ENCODE measurements at places on chromosomes 5 and 9.
A peak's percentile ranks its signal among the peaks of the same experiment; 100 is the strongest.

DNA sequence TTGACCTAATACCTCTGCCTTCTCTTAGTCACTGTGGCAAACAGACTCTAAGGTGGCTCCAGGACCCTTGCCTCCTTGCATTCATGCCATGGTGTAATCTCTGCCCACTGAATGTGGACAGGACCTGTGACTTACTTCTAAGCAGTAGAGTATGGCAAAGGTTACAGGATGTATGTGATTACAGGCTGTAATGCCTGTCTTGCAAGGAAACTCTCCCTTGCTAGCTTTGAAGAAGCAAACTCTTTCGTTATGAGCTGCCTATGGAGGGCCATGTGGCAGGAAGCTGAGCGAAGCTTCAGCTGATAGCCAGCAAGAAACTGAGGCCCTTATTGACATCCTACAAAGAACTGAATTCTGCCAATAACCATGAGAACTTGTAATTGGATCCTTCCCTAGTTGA is 103.3 kb upstream of the HMHB1 start:
- DNase-seq: no peak

- no peak for DNase-seq
Observed at GRCh38 chr9:137982200-137982599, 104.6 kb downstream of the CACNA1B start.

- no peak for DNase-seq
Observed at GRCh38 chr5:137609127-137609526, 110.0 kb upstream of the SPOCK1 start.

DNA sequence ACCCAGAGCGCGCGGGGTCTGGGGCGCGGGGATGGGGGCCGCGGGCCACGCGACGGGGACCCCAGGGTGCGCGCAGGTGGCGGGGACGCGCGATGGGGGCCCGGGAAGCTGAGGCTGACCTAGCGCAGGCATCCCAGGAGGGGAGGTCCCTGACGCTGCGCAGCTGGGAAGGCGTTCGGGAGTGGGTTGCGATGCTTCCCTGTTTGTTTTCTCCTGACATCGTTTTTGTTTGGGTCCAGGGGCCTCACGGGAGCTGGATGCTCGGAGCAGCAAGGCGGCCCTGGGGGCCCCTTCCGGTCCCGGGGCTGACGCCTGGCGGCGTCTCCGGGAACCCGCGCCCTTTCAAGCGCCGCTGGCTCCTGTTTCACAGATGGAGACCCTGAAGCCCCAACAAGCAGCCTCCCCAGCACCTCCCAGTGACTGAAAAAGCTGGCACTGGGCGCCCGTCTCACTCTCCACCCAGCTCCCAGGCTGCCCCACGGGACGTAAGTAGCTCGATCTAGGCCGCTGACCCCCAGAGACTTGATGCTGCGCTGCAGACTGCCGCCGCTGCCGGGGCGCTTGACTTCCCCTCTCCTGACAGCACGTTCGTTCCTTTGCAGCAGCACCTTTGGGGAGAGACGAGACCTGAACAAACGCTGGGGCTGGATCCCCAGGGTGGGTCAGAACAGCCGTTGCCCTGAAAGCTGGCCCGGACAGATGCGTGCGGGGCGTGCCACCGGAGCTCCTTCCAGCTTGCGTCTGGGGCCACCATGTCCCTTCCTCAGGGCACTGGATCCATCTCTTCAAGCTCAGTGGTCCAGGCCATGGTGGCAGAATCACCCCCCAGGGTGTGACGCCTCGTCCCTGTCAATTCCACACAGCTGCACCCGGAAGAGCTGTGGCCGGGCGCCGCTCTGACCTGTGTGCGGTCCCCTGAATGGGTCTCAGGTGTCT is 593 bp downstream of the BRD3OS start:
- DNase-seq: peak; percentile 15

DNA sequence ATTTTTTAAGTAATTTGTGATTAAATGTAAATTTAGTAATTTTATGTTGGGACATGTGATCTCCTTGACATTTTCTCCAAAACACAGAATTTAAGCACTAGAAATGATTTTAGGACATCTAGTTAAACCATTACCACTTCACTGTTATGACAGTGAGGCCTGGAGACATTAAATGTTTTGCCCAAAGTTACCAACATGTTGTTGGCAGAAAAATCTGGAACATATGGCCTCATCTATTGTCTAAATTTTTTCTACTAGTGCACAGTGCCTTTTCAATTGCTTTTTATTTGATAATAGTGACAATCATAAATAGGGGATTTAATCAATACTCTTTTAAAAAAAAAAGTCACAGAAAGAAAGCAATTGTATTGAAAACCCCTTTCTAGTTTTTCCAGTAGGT is 45.6 kb downstream of the PIK3R1 start:
- DNase-seq: no peak

All from suppressor macrophage (primary cell).